H9 (cell line): ENCODE measurements at places on chromosomes 12 and 14. TPM values are rescaled to one million over a fixed set of nuclear protein-coding genes. Genes with fewer than 3 reads are reported as not detected.

LHX5 gene
- 1.9 and 2.1 TPM in 2 replicates for total RNA-seq

CYP27B1 gene
- total RNA-seq = 6.1 and 6.5 TPM in 2 replicates

PRKCH gene
- total RNA-seq = 5.2 and 6.0 TPM in 2 replicates

NT5DC3 gene
- total RNA-seq = 13.3 and 13.6 TPM in 2 replicates

KIF5A gene
- total RNA-seq = 17.7 and 18.5 TPM in 2 replicates

SERPINA10 gene
- not detected in 2 replicates for total RNA-seq

PLCZ1 gene
- total RNA-seq = not detected in 2 replicates

DNA sequence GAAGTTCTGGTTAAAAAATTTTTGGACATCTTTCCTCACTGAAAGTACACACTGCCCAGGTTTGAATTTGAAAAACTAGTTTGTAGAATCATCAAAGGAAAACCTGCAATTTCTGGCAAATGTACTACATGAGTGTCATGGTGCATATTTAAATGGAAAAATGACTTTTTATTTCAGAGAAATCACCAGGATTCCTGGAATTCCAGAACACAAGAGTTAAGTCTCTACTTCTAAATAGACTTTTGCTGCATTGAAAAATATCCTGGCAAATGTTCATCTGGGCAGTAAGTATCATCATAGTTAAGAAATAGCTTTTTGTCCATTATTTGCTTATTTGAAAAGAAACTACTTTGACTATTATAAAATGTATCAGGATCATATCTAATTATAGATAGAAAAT, 275.1 kb downstream of the PRKD1 start:
- no peaks in the 10 kb centered on the region for H3K27me3 ChIP-seq
- H3K4me1 ChIP-seq = no peaks in the 10 kb centered on the region
- no peak overlapping the region for H3K4me3 ChIP-seq
- no peak overlapping the region for H3K27ac ChIP-seq
- peaks cover 21% of the 10 kb centered on the region for H3K36me3 ChIP-seq

DNA sequence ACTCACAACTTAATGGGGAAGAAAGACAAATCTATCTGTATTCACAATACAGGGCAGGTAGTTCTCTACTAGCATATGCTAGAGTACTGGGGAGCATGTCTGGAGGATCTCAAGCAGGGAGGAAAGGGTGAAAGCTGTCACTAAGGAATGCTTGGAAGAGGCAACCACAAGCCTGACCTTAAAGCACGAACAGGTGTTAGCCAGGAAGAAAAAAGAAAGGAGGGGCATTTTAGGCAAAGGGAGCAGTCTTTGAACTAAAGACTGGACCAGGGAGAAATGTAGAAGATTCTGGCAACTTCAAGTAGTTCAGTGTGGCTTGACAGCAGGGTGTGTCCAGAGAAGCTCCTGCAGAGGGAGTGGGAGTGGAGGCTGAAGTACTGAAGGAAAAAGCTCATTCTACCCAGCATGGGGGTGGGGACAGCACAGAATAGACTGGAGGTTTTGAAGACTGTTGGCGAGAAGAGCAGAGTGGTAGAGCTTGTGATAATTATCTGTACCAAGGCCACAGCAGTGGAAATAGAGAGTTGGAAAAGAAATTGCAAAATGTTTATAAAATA, 50.9 kb downstream of the AP5M1 start:
- H3K27me3 ChIP-seq = no peaks in the 10 kb centered on the region
- no peaks in the 10 kb centered on the region for H3K36me3 ChIP-seq

GRCh38 chr12:53500142-53500775, 824 bp upstream of the TARBP2 start:
- no peaks in the 10 kb centered on the region for H3K27me3 ChIP-seq
- peaks cover 12% of the 10 kb centered on the region for H3K36me3 ChIP-seq
- H3K4me3 ChIP-seq = peak overlapping the region; percentile 86

DNA sequence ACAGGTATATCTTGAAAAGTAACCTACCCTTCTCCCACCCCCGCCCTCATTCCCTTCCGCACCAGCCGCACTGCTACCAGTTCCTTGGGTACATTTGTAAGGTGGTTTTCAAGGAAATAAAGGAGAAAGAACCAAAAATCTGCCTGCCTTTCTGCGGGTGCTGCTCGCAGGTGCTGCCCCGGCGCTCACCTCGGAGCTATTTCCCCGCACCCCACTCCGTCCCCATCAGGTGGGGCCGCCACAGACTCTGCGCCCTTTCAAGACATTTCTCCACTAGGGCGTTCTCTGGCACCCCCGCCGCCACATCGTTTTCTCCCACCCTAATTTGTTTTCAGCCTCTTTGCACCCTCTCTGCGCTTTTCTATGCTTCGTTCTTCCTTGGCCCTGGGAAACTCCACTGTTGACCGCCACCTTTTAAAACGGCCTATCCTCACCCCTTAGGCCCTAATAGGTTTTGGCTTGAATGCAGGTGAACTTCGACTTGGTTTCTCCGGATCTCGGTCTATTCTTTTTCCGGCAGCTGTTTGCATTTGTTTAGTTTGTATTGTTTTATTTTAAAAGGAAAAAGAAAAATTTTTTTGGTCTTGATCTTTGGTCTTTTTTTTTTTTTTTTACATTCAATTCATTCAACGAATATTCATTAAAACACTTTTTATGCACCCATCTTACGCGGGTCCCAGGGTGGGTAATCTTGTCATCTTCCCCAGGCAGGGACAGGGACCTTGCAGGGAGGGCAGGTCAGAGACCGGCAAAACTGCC, 3.0 kb downstream of the VSX2 start:
- no peak overlapping the region for H3K27ac ChIP-seq
- peaks cover 6% of the 10 kb centered on the region; the same call in 1 of the 2 replicates for H3K4me1 ChIP-seq
- no peak for DNase-seq
- H3K27me3 ChIP-seq = peaks cover 64% of the 10 kb centered on the region
- no peaks in the 10 kb centered on the region; the same call in 2 of the 3 replicates for H3K36me3 ChIP-seq
- H3K4me3 ChIP-seq = peak overlapping the region; percentile 80
